ENCODE measurements at places on chromosomes 7 and 10.
A peak's percentile ranks its signal among the peaks of the same experiment; 100 is the strongest.

GRCh38 chr10:52491246-52491995, 177.3 kb downstream of the DKK1 start:
- DNase-seq = no peak

- peak; percentile 72 for DNase-seq
These were observed 945 bp downstream of the ADD3 start for GRCh38 chr10:110008518-110009339.

- DNase-seq = no peak
These were observed 671.1 kb upstream of the CELF2 start for GRCh38 chr10:10346390-10347150.

DNA sequence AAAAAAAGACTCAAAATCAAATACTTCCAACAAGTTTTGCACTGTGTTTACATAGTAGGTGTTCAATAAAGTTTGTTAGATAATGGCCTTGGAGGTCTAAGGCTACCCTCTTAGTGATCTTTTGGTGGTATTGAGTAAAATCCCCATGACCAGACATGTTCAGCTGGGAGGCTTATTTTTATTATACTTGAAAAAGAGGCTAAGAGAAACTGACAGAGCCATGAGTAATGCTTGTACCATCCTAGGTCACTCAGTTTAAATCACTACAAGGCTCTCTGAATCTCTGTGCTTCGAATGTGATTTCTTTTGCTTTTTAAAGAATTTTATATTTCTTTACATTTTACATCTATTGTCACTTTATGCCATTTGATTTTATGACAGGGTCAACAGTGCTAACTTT, 90.5 kb downstream of the TWIST1 start:
- no peak for DNase-seq

- no peak for DNase-seq
These were observed at the start of gene EN2 for GRCh38 chr7:155458111-155458877. EN2 (plus strand) TSS chr7:155458129; CDS start chr7:155458378, 249 bp downstream.

DNA sequence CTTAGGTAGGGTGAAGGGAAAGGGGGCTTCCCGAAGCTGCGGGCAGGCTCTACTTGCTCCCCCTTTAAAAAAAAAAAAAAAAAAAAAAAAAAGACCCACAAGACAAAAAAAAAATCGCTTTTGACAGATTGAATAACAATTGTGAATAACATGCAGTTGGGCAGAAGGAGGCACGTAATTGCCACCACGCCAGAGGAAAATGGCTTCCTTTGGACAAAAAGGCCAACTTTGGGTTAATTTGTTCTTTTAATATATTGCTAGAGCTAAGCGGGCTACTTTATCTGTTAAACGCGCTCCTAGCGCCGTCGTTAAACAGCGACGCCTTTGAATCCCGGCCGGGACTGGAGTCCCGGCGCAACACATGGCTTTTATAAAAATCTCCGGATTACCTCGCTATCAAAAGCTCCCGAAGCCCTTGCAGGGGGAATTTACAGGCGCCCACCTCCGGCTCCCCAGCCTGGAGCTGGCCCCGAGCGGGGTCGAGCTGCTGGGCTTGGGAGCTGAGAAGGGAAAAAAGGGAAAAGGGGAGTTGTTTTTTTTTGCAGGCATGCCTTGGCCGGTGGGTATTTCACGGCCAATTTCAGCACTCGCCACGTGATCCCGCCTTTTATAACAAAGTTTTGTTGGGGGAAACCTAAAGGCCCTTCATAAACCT, 1.2 kb downstream of the HOXA11 start:
- peak; percentile 63 for DNase-seq

- no peak for DNase-seq
These were observed 1214.1 kb downstream of the SORCS1 start for GRCh38 chr10:105950410-105950809.

DNA sequence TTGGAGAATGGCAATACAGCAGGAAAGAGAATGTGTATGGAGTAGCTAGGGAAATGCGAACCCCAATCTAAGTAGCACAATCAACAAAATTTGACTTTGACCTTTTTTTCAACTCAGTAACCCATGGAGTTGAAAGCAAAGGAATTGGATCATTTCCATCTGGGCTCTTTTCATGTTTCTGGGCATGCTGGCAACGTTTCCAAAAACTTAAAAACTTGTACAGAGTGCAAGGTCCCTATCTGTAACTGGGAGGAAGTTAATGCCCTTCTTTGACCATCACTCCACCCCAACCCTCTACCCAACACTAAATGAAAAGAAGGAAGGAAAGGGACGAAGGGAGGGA, 1.3 kb upstream of the HIBADH start:
- no peak for DNase-seq

DNA sequence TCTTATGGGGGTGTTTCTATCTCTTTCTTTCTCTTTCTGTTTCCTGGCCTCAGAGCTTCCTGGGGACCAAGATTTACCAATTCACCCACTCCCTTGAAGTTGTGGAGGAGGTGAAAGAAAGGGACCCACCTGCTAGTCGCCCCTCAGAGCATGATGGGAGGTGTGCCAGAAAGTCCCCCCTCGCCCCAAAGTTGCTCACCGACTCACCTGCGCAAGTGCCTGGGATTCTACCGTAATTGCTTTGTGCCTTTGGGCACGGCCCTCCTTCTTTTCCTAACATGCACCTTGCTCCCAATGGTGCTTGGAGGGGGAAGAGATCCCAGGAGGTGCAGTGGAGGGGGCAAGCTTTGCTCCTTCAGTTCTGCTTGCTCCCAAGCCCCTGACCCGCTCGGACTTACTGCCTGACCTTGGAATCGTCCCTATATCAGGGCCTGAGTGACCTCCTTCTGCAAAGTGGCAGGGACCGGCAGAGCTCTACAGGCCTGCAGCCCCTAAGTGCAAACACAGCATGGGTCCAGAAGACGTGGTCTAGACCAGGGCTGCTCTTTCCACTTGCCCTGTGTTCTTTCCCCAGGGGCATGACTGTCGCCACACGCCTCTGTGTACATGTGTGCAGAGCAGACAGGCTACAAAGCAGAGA, 12.2 kb downstream of the AQP1 start:
- peak; percentile 71 for DNase-seq

DNA sequence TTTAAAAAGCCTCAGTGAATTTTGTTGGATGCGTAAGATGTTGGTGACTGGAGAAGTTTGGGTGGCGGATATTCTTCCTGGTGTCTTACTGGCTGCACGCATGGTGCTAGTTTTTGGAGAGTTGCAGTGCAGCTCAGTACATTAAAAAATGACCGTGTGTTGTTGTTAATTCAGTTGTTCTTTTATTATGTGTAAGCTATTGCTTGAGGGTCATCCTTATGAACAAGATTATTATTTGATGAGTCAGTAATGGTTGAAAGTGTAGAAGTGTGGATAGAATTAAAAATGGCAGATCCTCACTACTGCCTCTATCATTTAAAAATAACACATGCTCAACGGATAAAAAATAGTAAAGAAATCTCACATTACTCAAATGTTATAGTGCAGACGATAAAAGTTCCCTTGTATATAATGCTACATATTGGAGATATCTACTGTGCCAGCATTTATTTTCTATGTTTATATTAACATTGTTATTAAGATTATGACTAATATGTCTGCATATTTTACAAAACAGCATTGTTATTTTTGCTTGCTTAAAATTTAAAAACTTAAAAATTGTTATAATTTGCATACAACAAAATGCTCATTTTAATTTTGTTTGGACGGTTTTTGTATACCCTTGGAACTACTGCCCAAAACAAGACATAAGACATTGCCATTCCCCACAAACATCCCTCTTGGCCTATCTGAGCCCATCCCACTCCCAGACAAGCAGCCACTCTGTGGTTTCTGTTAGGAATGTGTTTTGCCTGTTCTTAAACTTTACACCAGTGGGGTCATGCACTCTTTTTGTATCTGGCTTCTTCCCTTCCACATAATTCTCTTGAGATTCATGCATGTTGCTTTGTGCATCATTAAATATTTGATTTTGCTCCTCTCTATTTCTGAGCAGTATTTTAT, 142.0 kb downstream of the DOCK1 start:
- no peak for DNase-seq

GRCh38 chr7:141264511-141264910, 190.6 kb downstream of the TMEM178B start:
- DNase-seq = no peak

GRCh38 chr10:113493195-113493594, 59.7 kb upstream of the HABP2 start:
- no peak for DNase-seq

- DNase-seq = no peak
These were observed 199.2 kb downstream of the ADARB2 start for GRCh38 chr10:1538121-1538520.

- no peak for DNase-seq
These were observed 582 bp downstream of the TPST1 start for GRCh38 chr7:66205741-66206090.

- no peak for DNase-seq
These were observed 8.6 kb upstream of the TARP start for GRCh38 chr7:38282081-38282480.

DNA sequence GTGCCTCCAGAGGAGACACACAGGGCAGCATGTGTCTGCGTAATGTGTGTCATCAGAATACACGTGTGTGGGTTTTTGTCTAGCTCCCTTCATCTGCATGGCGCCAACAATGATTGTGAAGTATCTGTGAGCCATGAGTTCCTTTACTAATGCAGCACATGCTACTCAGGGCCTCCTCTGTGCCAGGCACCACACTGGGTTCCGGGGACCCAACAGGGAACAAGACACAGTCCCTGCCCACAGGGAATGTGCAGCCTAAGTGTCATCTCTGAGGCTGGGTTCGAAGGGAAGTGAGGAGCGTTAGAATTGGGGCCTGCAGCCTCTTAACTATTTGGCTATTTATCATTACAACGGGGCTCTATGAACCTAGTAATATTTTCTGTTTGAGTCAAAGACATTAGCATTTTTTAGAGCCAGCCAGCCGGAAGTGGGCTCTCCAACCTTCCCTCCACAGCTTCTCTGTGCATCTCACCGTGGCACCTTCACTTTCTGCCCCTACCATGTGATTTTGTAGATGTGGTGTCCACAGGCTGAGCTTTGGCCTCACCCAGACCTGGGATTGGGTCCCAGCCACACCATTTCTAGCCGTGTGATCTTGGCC, 43.9 kb upstream of the SRGN start:
- DNase-seq = no peak
